ENCODE measurements at places on chromosomes 7 and 10.

GRCh38 chr7:41292487-41292886 lies 410.4 kb downstream of the INHBA start:
- DNase-seq: no peak

GRCh38 chr10:95789902-95790301 lies 33.9 kb downstream of the ENTPD1 start:
- no peak for DNase-seq

DNA sequence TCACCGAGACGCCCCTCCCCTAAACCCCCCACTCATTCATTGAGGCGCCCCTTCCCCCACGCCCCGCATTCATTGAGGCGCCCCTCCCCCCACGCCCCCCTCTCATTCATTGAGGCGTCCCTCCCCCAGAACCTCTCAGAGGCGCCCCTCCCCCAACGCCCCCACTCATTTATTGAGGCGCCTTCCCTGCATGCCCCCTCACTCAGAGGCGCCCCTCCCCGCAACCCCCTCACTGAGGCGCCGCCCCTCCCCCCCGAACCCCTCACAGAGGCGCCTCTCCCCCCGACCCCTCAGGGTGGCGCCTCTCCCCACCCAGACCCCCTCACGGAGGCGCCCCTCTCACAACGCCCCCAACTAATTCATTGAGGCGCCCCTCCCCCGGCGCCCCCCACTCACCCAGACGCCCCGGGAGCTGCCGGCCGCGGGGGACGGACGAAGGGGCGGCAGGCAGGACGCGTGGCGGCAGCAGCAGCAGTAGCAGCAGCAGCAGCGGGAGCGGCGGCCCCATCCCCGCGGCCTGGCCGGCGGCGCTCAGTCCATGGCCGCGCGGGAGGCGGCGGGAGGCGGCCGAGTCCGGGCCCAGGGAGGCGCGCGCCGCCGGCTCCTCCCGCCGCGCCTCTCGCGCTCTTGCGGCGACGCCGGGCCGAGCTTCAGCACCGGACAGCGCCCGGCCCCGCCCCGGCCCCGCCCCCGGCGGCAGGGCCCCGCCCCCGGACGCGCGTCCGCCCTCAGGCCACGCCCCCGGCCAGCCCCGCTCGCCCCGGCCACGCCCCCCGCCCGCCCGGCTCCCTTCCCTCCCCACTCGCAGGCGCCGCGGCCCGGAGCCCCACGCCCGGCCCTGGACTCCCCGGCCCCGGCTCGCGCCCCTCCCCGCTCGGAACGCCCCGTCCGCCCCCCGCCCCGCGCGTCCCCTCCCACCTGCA lies at the start of gene PTPRN2:
TSS of gene PTPRN2 (minus strand) at position 662 of the 923 bp plus-strand sequence.
- peak; percentile 60 for DNase-seq

DNA sequence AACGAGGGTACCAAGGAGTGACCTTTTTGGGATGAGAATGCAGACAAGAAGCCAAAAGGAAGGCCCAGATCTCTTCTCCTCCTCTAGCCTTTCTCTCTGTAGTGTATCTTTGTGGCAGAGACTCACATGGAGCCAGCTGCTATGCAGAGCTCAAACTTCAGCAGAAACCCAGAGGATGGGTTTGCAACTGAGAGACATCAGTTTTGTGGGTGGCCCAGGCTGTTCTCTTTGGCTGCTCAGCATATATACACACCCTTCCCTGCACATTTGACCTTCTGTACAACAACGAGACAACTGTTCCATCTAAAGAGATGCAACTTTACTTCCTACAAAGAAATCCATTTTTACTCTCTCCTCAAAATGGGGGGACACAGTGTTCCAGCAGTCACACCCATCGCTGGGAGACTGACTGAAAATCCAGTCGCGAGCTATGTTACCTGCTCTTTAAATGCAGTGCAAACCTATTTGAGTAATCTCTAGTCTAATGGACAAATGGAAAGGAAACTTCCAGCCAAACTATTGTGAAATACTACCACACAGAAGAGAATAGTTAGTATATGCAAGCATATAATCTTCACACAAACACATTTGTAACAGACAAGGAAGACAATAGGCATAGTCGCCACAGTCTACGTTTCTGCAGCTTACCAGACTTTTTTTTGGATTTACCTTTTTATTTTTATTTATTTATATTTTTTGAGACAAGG lies 51.2 kb downstream of the GTF2I start:
- no peak for DNase-seq

DNA sequence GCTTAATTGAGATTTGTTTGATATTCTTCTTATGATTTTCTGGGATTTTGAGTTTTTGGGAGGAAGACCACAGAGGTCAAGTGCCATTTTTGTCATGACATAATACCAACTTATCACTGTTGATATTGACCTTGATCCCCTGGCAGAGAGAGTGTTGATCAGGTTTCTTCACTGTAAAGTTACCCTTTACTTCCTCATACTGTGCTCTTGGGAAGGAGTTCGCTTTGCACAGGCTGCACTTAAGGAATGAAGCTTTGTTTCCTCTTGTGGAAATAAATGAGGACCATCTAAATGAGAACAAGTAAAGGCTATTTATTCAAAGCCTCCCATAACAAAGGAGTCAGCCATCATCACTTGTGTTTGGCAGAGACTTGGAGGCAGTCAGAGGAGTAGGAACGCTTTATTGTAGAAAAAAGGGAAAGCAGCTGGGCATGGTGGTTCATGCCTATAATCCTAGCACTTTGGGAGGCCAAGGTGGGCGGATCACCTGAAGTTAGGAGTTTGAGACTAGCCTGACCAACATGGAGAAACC lies 16.1 kb downstream of the ST7 start:
- no peak for DNase-seq

DNA sequence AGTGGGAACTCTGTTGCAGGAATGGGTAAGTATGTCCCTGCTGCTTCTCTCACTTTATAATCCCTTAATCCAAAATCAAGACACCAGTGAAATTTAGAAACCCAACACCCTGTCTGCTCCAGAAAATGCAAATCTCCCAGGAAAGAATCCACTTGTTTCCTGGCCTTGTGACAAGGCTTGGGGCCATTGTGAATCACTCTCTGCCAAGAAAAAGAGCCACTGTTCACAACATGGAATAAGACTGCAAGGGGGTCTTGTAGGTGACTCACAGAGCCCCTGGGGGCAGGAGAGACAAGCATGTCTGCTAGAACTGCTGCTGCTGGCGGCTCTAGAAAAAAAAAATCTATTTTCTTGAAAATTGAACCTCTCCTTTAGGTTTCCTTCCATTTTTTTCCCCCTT lies 191.2 kb downstream of the SORCS1 start:
- no peak for DNase-seq

- no peak for DNase-seq
Measured at GRCh38 chr10:43000021-43000411, 76.9 kb upstream of the RET start.

DNA sequence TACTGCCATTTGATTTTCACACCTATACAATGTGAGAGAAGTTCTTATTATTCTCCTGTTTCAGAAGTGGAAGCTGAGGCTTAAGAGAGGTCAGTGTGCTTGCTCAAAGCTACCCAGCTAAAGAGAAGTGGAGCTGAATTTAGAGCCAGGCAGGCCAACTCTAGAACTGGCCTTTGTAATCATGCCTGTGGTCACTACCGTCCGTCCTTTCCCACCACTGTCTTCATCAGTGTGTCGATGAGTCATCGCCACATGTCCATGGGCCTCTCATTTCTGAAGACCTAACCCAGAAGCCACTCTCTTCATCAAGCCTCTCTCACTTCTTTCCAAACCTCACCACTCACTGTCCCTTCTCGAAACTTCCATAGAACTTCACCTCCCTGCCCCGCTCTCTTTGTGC lies 237.8 kb downstream of the KIAA1217 start:
- no peak for DNase-seq

GRCh38 chr10:8334631-8335030 lies 280.1 kb downstream of the GATA3 start:
- no peak for DNase-seq

- no peak for DNase-seq
Measured at GRCh38 chr7:36613031-36613614, 111.2 kb downstream of the AOAH start.

GRCh38 chr7:32941681-32942414 lies 15.4 kb upstream of the FKBP9 start:
- no peak for DNase-seq

GRCh38 chr10:131739206-131739605 lies 161.6 kb upstream of the PPP2R2D start:
- DNase-seq: no peak

DNA sequence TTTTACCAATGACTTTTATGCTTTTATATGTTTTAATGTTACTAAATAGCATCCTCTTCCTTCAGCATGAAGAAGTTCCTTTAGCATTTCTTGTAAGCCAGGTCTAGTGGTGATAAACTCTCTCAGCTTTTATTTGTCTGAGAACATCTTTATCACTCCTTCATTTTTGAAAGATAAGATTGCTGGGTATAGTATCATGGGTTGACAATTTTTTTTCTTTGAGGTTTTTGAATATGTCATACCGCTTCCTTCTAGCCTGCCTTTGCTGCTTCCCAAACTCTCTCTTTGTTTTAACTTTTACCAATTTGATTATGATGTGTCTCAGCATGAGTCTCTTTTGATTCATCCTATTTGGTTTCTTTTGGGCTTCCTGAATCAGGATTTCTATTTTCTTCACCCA lies 108.2 kb upstream of the KAT6B start:
- no peak for DNase-seq

DNA sequence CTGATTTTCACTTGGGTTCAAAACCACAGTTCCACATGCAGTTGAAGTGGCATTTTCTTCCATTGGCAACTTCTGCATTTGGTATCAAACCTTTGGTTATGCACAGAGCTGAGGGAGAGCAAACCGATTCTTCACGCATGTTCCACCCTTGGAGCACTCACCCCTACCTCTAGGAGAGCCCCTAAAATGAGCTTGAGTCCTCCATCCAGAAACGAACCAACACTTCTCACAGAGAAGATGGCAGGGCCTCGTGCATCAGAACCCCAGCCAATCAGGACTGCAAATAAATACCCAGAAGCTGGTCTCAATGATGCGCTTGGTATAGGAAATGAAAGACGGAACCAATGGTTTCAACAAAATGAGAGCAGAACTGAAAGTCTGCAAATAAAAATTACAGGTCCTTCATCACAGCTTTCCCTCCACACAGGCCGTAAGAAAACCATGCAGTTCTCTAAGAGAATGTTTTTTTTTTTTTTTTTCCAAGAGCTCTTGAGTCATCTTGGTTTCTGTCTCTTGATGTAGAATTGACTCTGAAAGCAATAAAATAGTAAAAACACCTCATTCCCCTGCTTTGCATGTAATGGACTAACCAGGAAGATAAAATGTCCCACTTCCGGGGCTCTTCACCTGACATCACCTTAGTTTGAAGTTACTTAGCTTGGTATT lies 23.9 kb downstream of the KLF6 start:
- peak; percentile 63 for DNase-seq

DNA sequence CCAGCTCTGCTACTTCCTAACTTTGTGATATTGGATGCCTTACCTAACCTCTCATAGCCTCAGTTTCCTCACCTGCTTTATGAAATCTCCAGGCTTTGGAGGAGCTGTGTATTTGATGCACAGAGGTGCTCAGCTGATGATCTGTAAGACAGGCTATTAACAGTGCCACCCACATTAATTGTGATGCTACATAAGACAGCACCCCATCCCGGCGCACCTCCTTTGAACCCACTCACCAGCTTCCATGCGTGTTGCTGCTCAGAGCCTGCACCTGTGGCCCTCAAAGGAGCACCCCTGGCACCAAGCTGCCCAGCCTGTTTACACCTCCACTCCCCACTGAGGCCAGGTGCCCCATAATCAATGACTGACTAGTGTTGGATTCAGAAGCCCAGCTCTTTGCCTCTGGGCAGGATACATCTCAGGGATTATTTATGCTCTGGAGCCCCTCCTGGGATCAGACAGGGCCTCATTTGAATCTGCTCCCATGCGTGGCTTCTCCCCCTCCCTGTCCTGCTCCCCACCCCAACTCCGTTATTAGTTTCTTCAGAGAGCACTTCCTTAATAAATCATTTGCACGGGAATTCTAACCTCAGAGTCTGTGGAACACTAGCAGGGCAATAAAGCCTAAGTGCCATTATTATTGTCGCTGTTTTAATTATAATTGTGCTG lies 87.7 kb downstream of the GFRA1 start:
- no peak for DNase-seq

DNA sequence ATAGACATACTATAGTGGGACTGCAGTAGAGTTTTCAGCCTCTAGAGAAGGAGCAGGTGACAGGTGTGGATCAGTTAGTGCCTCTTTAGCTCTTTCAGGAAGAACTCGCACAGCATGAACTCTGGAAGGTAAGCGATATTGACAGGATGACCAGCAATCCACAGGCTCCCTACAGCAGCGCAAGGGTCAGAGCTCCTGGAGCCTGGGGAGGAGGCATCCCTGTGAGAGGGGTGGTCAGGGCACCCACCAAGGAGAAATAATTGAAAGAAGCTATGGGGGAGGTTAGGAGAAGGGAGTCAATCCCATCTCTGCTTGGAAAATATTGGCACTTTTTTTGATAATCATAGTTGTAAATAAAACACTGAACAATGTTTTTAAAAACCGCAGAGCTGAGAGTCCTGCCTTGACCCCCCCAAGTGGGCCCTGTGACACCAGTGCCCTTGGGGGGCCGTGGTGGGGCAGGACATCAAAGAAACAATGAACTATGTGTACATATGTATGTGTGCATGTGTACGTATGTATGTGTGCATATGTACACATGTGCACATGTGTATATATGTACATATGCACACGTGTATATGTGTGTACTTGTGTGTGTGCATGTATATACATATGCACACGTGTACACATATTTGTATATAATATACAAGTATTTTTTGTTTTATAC lies 13.8 kb downstream of the AKR1C3 start:
- no peak for DNase-seq

DNA sequence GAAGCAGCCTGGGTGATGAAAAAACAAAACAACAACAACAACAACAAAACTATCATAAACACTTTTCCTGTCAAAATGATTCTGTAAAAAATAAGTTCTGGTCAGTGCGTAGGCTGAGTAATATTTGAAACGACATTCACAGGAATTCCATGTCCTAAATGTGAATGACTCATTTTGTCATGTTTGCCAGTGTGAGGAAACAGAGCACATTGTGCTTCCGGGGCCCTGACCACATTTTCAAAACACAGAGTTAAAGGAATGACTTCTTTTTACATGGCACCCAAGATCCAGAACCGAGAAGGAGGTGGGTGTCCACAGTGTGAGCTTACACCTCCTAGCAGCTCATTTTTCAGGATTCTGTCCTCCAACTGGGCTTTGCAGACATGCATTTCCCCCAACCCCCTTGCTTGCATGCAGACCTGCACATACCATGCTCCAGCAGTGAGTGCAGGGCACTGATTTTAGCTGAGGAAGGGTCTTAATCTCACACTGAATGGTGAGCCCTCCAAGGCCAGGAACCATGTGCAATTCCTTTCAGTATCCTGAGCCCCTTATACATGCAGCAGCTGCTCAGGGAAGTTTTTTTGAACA lies 3.0 kb downstream of the CLRN3 start:
- DNase-seq: no peak

DNA sequence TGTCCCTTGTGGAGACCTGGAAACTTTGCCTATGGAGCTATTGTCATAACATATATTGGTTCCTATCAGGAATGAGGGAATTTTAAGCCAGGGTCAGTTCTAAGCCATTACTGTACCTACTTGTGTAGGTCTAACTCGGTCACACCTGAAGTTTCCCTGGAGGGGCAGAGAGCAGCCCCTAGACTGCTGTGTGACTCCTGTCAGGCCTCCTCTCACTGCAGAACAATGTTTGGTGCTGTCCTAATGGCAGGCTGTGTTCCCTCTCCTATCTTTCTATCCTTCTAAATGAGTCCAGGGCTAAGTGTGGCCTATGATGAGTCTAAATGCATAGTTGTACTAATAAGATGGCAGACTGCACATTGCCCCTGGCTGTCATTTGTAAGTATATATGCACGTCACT lies 14.2 kb downstream of the MBL2 start:
- no peak for DNase-seq

All from activated naive CD4-positive, alpha-beta T cell treated with anti-CD3 and anti-CD28 coated beads for 36 hours (primary cell).